IPS-NIHi11 (cell line): ENCODE measurements at places on chromosomes 7 and 10.

- no peak for DNase-seq
These were observed 143.1 kb downstream of the ARID5B start for GRCh38 chr10:62044566-62044965.

DNA sequence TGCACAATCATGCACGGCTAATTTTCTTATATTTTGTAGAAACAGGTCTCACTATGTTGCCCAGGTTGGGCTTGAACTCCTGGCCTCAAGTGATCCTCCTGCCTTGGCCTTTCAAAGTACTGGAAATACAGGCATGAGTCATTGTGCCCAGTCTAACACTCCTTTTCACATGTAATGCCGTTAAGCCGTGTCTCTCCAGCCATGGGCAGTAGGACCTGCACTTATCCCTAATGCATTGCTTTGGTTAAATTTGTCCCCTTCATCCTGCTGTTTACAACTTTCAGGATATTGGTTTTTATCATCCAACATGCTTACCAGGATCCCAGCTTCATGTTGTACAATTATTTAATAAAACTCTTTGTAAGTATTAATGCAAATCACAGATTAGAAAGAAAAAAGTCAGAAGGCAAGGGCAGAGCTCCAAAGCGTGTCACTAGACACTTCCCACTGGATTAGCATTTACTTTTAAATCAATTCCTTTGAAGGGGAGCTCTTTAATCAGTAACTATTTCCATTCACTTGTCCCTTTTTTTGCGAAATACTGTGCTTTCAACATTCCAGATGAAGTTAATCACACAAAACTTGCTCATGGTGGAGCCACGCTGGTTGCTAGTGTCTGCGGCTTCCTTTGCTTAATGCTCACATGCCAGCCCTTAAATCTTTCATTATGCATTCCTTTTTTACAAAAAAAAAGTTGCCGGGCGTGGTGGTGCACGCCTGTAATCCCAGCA, 256.0 kb upstream of the AUTS2 start:
- no peak for DNase-seq

DNA sequence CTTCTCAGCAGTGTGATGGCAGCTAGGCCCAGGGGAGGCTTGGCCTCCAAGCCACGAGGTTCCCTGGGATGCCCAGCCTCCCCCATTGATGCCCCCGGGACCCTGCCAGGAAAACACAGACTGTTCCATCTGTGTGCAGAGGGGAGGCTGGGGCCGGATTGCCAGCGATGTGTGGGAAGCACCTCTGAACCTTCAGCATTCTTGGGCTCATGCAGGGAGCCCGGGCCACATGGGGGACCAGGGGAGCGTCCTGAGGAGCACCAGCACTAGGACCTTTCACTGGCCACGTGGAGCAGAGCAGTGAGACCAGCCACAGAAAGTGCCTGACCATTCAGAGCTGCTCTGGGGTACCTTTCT, 2.6 kb downstream of the IMPDH1 start:
- DNase-seq, result no peak

- no peak for DNase-seq
These were observed 27.1 kb upstream of the NKX6-2 start for GRCh38 chr10:132813001-132813401.

GRCh38 chr10:14736600-14737081, 38.1 kb downstream of the FAM107B start:
- no peak for DNase-seq

DNA sequence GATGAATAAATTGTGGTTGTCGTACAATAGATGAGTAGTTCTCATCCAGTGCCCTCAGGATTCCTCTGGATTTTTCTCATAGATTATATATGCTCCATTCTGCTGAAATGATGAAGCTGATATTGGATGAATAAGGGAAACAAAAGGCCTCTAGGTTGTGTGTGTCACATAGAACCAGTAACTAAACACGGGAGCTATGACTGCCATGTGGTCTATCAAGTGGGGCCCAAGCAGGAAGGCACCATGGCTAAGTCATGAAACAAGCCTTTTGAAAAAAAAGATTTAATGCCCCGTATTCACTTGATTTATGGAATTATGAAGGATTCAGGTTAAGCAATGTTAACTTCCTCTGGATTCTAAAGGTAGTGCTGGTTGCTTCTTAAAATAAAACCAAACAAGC, 225.1 kb downstream of the TCF7L2 start:
- DNase-seq, result no peak

GRCh38 chr7:16514271-16514670, 12.4 kb upstream of the LRRC72 start:
- DNase-seq, result no peak

DNA sequence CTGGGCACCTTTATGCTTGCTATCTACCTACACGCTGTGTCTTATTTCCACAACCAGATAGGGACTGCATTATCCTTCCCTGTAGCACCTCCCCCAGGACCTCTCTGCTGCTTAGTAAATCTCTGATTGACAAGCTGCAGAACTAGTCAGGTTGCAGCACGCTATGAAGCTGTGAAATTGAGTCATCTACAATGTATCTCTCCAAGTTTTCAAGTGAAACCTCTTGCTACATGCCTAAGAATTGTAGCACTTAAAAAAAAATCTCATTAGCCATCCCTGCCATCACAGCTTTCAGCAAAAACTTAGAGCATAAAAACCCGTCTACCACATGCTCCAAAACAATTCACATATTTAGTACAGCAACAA, 69.7 kb upstream of the FGFR2 start:
- DNase-seq, result no peak

DNA sequence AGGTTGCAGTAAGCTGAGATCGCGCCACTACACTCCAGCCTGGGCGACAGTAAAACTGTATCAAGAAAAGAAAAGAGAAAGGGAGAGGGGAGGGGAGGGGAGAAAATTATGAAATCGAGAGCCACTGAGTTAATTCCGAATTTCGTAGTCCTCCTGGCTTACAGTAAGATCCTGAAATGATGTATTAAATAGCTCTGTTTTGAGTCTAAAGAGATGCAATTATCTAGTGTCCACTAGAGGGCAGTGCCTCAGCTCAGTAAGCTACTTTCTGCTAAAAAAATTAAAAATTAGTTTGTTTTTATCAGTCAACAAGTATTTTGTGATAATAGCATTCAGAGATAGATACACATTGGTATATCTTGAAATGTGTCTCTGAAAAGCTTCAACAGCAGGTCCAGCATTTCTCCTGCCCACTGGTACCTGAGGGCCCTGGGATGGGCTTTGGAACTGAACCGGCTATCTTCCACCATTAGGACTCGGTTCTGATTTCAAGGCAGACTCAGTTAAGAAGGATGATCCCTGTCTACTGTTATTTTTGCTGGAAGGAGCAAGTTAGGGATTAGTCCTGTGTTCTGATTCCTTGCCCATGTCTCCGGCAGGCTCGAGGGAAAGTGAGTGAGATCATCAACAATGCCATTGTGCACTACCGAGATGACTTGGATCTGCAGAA, 19.5 kb downstream of the TSPAN33 start:
- peak; percentile 50 for DNase-seq
